Renal cortex interstitium (tissue), 15 donors: ENCODE measurements at places on chromosomes 2 and 18. TPM values are rescaled to one million over a fixed set of nuclear protein-coding genes. Genes with fewer than 3 reads are reported as not detected.
A peak's percentile ranks its signal among the peaks of the same experiment; 100 is the strongest.

GRCh38 chr2:12618576-12618975 lies 98.2 kb upstream of the TRIB2 start:
- no peak for DNase-seq

GRCh38 chr2:29517413-29517812 lies 402.2 kb downstream of the CLIP4 start:
- DNase-seq = no peak

DNA sequence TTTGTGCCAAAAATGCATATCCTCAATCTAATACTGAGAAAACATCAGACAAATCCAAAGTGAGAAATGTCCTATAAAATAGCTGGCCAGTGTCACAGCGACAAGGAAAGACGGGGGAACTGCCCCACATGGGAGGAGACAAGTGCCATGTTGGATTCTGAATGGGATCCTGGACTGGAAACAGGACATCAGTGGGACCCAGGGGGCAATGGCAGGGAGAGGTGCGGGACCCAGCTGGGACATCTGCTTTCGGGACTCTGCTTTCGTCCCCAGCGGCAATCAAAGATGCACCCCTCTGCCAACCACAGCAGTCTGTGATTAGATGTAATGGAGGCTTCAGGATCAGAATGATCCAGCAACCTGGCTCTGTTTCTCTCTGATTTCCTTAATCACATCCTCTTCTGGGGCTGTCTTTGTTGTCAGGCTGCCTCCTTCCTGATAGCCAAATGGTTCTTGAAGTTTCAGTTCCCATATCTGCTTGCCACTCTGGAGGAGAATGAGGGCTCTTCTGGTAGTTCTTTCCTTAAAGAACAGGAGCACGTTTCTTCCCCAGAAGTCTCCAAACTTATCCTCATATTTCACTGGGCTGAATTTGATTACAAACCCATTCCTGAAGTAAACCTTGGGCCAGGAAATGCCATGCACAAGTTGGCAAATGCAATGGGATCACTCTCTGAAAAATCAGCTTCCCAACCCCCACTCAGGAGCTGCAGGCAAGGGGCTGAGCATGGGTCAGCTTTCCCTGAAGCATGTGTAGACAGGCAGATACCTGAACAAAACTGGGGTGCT lies 13.6 kb upstream of the PROC start:
- no peak for DNase-seq

DNA sequence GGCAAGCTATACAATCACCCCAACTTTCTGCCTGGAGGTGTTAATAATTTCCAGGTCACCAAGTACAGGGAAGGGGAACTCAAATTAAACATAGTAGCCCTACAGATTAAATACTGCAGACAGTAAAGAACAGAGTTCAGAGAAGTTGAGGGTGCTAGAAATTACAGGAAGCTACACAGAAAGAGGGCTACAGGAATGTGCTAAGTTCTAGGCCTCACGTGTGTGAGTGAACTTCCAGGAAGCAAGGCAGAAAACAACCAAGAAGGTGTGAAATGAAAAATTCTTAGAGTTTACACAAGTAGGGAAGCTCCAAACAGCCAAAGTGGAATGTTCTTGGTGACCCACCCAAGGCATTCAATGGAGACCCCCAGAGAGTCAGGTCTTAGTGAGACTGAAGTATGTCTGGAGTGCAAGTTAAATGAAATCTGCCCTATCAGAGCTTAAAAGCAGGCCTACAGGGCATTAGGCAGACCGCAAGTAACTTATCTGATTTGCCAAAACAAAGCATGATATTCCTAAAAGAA lies 58.1 kb upstream of the RNU4ATAC start:
- DNase-seq = no peak

DNA sequence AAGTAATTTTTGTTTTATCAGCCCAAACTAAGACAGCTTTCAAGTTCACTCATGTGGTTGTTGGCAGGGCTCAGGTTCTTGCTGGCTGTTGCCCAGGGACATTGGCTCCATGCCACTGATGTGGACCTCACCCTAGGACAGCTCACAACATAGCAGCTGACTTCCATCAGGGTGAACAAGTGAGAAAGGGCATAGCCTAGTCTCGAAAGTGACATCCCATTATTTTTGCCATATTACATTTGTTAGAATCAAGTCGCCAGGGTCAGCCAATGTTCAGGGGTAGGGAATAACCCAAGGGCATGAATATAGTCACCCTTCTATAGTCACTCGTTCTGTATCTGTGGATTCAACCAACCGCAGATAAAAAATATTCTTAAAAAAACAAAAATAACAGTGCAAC lies 10.7 kb upstream of the CWC22 start:
- no peak for DNase-seq

GRCh38 chr18:2123077-2123476 lies 448.2 kb downstream of the METTL4 start:
- DNase-seq = no peak

DNA sequence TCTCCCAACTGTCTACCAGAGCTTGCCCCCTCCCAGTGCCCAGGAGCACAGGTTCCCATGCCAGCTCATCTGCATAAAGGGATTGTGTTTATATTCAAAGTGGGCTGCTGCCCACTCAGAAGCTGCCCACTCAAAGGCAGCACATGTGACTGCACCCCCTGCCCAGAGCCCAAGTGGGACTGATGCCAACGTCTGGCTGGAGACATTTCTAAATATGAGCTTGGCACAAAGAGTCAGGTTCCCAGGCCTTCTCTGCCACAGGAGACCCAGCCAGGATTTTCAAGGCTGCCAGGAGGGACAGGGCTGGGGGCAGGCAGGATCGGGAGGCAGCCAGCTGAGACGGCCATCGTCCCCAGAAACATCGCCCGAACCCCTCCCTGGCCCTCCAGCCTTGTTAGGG lies 67.1 kb downstream of the ZBTB7C start:
- DNase-seq = no peak

DNA sequence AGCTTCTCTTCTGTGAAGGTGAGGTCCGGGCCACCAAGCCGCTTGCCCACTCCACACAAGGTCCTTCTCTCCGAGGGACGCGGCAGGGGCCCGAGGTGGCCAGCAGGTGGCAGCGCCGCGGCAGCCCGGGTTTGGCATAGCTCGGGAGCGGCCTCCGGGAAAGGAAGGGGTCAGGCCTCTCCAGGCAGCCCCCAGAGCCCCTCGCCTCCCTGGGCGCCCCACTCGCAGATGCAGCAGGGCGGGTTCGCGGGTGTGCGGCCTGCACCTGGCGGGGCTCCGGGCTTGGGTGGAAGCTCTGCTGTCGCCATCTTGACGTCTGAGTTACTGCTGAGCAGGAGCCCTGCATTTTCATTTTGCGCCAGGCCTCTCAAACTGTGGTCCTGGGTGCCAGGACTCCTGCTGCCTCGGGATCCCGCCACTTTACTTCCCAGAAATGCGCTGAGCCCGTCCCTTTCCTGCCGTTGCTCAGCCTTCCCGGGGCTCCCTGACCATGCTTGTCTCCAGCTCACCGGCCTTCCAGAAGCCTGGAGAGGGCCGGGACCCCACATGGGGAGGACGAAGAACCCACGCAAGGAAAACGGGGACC lies 18.6 kb upstream of the NCL start:
- peak; percentile 54 for DNase-seq

- DNase-seq = no peak
These were observed 32.7 kb downstream of the SERPINB8 start for GRCh38 chr18:64002581-64002980.

The MFSD2B gene
- 3.4 TPM for polyA plus RNA-seq
